ENCODE measurements at places on chromosomes 6 and 20.

DNA sequence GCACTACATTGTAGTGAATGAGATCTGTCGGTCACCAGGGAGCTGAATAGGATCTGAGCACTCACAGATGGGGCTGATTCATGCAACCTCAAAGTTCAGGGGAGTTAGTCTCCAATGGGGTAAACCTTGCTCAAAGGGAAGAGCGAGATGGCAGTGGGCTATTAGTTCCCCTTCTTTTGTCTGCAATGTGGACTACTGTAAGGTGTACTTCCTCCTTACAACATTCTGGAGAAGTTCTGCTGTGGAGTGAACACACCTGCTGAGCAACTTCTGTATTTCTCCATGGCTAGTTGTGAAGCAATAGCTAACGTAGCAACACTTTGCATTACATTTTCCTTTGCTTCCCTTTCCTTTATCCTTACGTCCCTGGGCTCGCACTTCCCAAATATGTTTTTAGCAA lies 134.3 kb upstream of the B3GAT2 start:
- DNase-seq = no peak

DNA sequence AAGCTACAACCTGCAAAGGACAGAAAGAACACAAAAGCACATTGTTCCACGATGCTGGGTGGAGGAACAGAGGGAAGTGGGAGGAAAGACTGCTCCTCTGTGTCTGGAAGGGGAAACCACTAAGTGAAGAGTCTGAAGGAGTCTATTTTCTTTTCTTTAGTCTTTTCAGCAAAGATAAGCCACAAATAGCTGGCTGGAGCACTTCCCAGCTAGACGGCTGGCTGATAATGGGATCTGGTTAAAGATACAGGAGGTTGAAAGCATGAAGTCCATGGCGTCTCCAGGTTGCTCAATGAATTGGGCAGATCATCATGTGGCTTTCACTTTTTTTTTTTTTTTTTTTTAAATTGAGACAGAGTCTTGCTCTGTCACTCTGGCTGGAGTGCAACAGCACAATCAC lies 154.0 kb upstream of the KCNG1 start:
- DNase-seq = no peak

GRCh38 chr20:14986656-14987055 lies 649.2 kb upstream of the FLRT3 start:
- DNase-seq = no peak

GRCh38 chr6:160662842-160663241 lies 1.2 kb downstream of the LPA start:
- DNase-seq = no peak

GRCh38 chr6:2581011-2581410 lies 169.7 kb downstream of the MYLK4 start:
- DNase-seq = no peak

Data from CD4-positive, alpha-beta T cell treated with Interleukin-12 subunit alpha and Interleukin-12 subunit beta, for 1 hour (primary cell).